ENCODE measurements at places on chromosomes 5 and 9.

- DNase-seq: no peak
These were observed 478.5 kb upstream of the SMARCA2 start for GRCh38 chr9:1536522-1537170.

GRCh38 chr5:96788112-96788749 lies 19.5 kb downstream of the ERAP1 start:
- DNase-seq: no peak

- no peak for DNase-seq
These were observed 912.9 kb upstream of the SEMA6A start for GRCh38 chr5:117487556-117487955.

GRCh38 chr9:13750061-13750460 lies 470.6 kb upstream of the MPDZ start:
- DNase-seq: no peak

- no peak for DNase-seq
These were observed 352.7 kb downstream of the EBF1 start for GRCh38 chr5:158746979-158747378.

DNA sequence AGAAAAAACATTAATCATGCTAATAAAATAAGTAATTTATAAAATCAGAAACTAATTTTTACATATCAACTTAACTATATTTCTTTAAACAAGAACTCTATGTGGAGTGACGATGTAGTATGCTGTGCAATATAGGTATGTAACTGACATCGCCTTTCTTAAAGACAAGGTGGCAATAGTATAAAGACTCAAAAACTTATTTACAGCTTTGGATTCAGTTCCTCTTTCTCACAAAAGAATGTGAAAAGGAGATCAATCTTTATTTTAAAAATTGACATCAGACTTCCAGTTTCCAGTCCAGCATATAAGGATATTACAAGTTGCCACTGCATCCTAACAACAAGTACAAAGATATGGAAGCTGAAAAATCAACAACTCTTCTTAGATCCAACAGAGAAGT lies 260.3 kb downstream of the TRIM36 start:
- DNase-seq: no peak

GRCh38 chr5:150522504-150523414 lies 14.8 kb downstream of the NDST1 start:
- DNase-seq: no peak
